ENCODE measurements at places on chromosomes 13 and 19. TPM values are rescaled to one million over a fixed set of nuclear protein-coding genes. Genes with fewer than 3 reads are reported as not detected.

DNA sequence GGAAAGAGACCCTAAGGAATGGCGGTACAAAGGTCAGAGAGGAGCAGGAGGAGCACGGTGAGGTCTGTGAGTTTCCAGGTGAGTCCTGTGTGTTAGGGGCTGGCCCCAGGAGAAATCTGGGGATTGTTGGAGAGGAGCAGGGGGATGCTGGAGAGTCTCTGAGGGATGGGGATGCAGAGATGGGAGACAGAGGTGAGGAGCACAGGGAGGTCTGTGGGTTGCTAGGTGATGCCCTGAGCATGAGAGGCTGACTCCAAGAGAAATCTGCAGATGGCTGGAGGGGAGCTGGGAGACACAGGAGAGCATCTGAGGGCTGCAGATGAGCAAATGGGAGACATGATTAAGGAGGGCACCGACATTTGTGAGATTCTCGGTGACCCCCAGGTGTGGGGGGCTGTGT is 4.1 kb upstream of the ZNF229 start:
- DNase-seq, result no peak

DNA sequence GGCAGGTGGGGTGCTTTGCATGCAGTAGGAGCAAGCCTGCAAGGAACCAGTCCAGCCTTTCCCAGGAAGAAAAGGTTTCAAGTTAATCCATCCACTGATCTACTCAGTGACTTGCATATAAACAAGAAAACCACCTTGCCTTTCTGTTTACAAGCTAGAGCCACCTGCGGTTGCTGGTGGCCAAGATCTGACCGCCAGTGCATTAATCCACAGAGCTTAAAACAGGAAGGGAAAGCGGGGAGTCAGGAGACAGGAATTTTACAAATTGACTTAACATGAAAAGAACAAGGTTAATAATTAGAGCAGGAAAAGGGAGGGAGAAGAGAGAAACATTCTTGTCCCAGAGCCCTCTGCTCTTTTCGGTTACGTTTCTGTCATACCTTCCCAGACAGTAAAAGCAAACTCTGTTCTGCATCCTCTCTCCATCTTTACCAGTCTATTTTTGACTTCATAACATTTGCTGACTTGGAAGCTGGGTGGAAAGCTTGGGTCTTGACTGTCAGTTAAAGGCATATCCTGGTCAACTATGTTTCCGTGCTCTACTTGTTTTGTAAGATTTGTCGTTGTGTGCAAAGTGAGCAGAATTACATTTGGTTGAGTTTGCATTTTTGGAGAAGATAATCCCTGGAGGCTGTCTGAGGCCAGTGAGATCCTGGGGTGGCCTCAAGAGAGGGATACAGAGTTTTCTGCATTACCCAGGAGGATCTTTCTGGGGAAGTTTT is 760.6 kb downstream of the EFNB2 start:
- no peak for DNase-seq

GRCh38 chr13:111165241-111166010 is 50.3 kb downstream of the ARHGEF7 start:
- no peak for DNase-seq

- DNase-seq, result peak; percentile 65
Measured at GRCh38 chr13:94233401-94233800, 246.1 kb downstream of the DCT start.

The ZNF749 gene
- total RNA-seq, result 8.0 TPM

The KLK2 gene
- not detected for total RNA-seq

The ZNF135 gene
- 1.2 TPM for total RNA-seq

All from glomerular endothelial cell (primary cell).